ENCODE measurements at places on chromosomes 5 and 9. TPM values are rescaled to one million over a fixed set of nuclear protein-coding genes. Genes with fewer than 3 reads are reported as not detected.

The HMCN2 gene
- not detected for total RNA-seq

The SELENOP gene
- not detected for total RNA-seq

The FCN2 gene
- total RNA-seq: not detected

The MAMDC2 gene
- not detected for total RNA-seq

The SYK gene
- total RNA-seq: 0.37 TPM

The NCBP1 gene
- 49.0 TPM for total RNA-seq

The DDX4 gene
- not detected for total RNA-seq

The CEP78 gene
- 41.8 TPM for total RNA-seq

The NUTM2G gene
- not detected for total RNA-seq

The SLC34A1 gene
- total RNA-seq: not detected

The TMEM252 gene
- total RNA-seq: not detected

The CDC25C gene
- 8.4 TPM for total RNA-seq

The OR1J2 gene
- total RNA-seq: not detected

The PCDHGB2 gene
- total RNA-seq: not detected

The CDH9 gene
- total RNA-seq: not detected

The HAVCR2 gene
- 24.6 TPM for total RNA-seq

The AQP3 gene
- 2.3 TPM for total RNA-seq

The UGT3A2 gene
- total RNA-seq: not detected

The SEMA6A gene
- total RNA-seq: not detected

The CLTA gene
- total RNA-seq: 166 TPM

The SHISAL2B gene
- not detected for total RNA-seq

The CCDC183 gene
- not detected for total RNA-seq

The PFN3 gene
- total RNA-seq: not detected

The PCDHB2 gene
- not detected for total RNA-seq

The TLR4 gene
- total RNA-seq: not detected

The FST gene
- 0.22 TPM for total RNA-seq

The SLC22A4 gene
- 1.3 TPM for total RNA-seq

The PCDHGA11 gene
- not detected for total RNA-seq

The FRRS1L gene
- not detected for total RNA-seq

The CCDC192 gene
- not detected for total RNA-seq

The PCDHB6 gene
- not detected for total RNA-seq

The C5orf58 gene
- total RNA-seq: not detected

The MYO10 gene
- total RNA-seq: not detected

The SYNPO gene
- 0.39 TPM for total RNA-seq

The PPP3R2 gene
- total RNA-seq: not detected

The TEX48 gene
- total RNA-seq: 0.70 TPM

The ZCCHC7 gene
- 35.4 TPM for total RNA-seq

The IL33 gene
- total RNA-seq: not detected

The DRD1 gene
- not detected for total RNA-seq

The APBA1 gene
- total RNA-seq: 0.23 TPM

The ANGPTL2 gene
- total RNA-seq: not detected

The HDAC3 gene
- 83.4 TPM for total RNA-seq

The TRIP13 gene
- total RNA-seq: 44.6 TPM

The FOXD4L5 gene
- 0.10 TPM for total RNA-seq

The SARDH gene
- total RNA-seq: 2.7 TPM

The RC3H2 gene
- total RNA-seq: 28.0 TPM

The CARD9 gene
- total RNA-seq: 1.8 TPM

The OTULINL gene
- total RNA-seq: 20.8 TPM

Data from activated naive CD8-positive, alpha-beta T cell treated with anti-CD3 and anti-CD28 coated beads for 36 hours (primary cell).